Stimulated activated CD8-positive, alpha-beta memory T cell treated with anti-CD3 and anti-CD28 coated beads, Interleukin-15, amount 100 ng/mL, for 48 hours (primary cell): ENCODE measurements at places on chromosomes 11 and 22.

DNA sequence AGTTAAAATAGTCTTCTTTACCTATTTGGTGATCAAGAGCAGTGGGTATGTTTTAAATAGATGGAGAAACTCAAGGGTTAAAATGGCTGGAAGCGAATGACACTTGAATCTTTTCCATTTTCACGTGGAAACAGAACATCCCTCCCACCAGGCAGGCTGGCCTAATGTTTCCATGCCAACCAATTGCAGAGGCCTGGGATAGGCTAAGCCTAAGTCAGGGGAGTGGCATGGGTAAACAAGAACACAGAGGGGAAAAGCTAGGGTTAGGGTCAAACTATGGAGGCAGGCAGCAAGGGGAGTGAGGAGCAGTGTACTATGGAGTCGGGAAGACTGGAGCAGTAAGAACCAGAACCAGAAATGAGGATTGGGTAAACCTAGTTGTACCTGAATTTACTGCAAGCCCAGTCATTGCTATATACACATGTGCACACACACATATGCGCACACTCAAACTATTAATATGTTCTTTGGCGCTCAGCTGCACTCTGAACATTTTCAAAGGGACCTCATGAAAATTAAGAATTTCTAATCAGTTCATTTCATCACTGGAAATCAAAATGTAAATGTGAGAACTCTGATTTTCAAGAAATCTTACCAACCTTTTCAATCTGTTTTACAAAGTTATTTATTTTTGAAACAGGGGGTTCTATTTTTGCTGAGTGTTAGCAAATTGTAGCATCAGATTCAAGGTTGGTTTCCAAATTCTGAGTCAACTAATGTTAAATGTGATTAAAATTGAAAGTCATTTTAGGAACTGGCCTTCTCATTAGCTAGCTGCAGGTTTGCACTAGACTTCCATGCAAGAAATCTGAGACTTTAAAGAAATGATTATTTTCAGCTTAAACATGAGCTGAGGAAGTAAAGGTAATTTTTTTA, 327.0 kb upstream of the CCDC90B start:
- no peak for DNase-seq

DNA sequence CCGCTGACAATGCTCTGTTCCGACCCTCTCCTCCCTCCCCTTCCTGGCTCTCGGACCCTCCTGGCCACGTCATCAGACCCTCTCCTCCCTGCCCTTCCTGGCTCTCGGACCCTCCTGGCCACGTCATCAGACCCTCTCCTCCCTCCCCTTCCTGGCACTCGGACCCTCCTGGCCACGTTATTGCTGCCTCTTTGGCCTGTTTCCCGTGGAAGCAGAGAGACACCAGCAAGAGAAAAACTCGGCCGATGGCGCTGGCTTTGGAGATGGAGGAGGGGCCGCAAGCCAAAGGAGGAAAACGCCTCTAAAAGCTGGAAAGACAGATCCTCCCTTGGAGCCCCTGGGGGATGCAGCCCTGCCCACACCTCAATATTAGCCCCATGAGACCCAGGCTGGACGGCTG, 463.3 kb downstream of the BRD1 start:
- no peak for DNase-seq

- no peak for DNase-seq
Observed at GRCh38 chr11:60447846-60448245, 7.8 kb upstream of the MS4A1 start.

DNA sequence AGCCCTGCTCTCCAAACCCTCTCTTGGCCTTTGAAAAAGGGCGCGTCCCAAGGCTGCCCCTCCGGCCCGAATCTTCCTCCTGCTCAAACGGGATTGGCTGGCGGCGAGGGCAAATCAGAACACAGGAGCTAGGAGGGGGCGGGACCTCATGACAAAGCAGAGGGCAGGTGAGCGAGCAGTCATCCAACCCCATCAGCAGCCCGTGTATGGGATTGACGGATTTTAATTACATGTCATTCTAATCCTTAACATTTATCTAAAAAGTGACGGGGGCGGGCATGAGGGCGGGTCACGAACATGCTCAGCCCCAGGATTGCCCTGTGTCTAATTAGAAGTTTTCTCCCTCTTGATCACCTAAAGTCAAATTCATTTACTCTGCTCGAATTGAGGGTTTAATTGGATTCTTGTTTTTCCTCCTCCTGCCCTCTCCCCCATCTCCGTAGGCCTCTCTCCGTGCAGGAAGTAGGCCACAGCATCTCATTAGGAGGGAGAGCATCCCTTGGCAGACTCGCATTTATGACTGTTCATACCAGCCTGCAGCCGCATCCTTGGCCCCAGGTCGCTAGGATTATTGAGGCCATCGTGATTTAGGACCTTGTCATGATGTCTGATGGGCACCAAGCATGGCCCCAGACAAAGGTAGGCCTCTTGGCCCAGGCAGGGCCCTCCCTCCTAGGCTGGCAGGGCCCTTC, 147.1 kb downstream of the CHST1 start:
- DNase-seq = no peak

DNA sequence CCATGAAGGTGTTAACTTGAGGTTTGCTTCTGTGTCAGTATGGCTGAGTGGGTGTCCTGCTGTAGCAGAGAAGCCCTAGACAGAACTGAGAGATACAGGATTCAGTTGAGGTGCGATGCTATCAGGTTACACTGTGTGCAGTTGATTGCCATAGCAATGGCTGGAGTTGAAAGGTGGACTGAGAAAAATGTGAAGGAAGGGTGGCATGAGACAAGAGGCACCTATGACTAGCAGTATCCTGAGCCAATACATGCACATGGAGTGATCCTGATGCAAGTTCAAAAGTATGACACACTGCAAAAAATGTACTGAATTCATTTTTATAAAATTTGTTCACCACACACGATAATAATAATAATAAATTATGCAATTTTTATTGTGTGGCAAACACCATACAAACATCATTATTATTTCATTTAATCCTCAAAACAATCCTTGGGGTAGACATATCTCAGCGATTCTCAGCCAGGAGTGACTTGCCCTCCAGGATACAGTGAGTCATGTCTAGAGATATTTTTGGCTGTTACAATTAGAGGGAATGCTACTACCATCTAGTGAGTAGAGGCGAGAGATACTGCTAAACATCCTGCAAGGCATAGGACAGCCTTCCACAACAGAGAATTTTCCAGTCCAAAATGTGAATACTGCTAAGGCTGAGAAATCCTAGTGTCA, 3.9 kb upstream of the PIWIL4 start:
- no peak for DNase-seq

DNA sequence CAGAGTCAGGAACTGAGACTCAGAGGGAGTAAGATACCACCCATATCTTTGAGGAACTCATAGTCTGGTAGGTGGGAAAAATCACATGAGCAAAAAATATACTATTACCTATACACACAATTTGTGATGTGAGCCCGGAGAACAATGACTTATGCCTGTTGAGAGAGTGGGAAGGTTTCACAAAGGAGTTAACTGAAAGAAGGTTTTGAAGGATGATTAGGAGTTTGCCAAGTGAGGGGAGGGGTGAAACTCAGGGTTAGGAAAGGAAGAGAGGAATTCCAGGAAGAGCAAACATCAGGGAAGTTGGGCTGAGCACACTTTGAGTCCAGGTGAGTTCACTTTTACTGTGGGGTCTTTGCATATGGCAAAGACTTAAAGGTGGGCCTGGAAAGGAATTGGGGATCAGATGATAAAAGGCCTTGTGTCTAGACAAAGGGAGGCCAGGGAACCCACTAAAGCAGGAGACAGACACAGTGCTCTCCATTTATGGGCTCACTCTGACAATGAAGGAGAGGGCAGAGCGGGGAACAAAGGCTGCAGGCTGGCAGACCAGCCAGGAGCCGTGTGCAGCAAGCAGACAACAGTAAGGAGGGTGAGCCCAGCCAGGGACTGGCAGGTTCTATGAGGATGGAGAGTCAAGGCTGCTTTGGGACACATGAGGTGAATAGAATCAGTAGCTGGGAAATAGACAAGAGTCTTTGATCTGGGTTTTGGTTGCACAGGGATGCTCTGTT, 33.1 kb downstream of the TSPAN18 start:
- no peak for DNase-seq

- DNase-seq = no peak
Observed at GRCh38 chr11:44590769-44591168, 25.3 kb downstream of the CD82 start.

GRCh38 chr11:69485337-69486041, 4.0 kb downstream of the LINC01488 start:
- DNase-seq = no peak

- DNase-seq = no peak
Observed at GRCh38 chr22:29081517-29082236, 8.8 kb downstream of the KREMEN1 start.

DNA sequence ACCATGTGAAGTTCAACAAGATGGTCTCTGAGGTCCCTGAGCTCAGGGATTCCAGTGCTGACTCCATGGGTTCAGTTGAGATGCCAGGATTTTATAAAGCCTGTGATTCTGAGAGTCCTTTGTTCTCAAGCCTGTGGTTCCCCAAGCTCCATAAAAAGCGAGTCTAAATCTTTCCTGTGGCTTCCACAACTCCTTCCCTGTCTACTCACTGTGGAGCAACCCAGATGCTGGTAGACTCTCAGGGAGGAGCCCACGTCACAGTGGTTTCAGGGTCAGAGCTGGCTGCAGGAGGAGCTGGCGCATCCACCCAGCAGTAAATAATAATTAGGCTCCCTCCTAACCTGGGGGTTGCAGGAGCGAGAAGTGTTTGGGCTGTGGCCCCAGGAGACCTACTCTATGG, 2.0 kb upstream of the RELT start:
- DNase-seq = no peak

DNA sequence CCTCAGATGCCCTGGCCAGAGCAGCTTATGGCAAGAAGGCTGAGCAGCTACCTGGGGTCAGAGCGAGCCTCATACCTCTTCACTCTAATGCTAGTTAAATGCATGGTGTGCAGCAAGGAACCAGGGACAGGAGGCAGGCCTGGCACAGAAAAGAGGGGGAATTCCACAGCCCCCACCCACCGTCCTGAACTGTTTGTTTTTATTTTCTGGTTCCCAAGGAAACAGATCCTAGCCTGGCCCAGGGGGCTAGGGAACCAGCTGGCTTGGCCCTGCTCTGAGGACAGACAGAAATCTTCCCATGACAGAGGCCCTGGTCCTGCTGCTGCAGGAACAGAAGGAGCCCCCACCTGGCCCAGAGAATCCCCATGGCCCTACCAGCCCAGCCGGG, 40.4 kb downstream of the SLCO2B1 start:
- no peak for DNase-seq

DNA sequence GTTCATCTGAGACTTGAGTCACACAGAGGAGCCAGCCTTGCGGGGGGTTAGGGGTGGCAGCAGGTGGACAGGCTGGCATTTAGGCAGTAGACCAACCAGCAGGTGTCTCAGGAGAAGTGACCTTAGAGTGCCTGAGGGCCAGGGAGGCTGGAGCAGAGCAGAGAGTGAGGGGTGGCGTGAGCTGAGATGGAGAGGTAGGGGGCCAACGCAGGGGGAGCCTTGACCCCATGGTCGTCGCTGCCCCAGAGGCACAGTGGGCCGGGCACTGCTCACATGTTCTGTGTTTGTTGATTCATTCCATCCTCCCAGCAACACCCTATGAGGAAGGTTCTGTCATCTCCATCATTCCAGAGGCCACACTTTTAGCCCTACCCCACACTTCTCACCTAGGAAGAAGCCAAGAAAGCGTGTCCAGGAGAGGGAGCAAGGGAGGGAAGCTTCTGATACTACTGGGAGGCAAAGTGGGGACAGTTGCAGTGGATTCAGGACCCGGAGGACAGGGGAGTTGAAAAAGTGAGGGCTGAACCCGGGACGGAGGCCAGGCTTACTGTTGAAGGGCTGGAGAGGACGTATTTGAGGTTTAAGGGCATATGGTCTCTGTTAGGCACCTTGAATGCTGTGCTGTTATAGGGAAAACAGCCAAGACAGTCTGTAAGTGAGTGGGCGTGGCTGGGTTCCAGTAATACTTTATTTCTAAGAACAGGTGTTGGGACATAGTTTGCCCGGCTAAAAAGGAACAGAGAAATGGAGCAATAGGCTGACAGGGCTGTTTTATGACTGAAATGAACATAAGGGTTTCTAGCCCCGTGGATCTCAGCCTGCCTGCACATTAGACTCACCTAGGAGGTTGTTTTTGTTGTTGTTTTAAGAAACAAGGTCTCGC, 7.3 kb downstream of the SART1 start:
- DNase-seq = no peak

DNA sequence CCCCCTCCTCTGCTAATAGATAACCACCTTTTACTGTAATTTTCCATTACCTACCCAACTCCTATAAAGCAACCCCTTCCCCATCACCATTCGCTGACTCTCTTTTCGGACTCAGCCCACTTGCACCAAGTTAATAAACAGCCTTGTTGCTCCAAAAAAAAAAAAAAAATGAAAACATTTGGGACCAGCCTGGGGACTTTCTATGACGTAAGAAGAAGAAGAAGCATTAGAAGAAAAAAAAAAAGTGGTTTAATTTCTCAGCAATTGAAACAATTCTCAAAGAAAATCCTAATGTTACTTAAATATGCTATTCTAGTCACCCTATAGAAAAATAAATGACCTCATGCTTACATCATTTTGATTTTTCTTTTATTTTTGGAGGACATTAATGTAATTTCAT, 301.5 kb upstream of the ANO3 start:
- DNase-seq = no peak

DNA sequence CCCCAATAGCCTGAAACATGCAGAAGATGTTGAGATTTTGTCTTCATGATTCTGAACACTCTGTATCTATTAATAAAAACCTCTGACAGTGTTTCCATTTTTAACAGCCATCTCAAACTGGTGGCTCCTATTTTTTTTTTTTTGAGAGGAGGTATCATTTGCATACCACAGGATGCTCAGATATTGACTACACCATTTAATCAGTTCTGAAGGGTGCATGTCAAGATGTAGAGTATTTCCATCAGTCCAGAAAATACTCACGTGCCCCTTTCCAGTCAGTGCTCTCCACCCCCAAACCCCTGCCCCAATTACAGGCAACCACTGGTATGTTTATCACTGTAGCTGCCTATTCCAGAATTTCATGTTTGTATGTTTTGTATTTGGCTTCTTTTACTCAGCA, 85.3 kb upstream of the SORL1-AS1 start:
- DNase-seq = no peak

DNA sequence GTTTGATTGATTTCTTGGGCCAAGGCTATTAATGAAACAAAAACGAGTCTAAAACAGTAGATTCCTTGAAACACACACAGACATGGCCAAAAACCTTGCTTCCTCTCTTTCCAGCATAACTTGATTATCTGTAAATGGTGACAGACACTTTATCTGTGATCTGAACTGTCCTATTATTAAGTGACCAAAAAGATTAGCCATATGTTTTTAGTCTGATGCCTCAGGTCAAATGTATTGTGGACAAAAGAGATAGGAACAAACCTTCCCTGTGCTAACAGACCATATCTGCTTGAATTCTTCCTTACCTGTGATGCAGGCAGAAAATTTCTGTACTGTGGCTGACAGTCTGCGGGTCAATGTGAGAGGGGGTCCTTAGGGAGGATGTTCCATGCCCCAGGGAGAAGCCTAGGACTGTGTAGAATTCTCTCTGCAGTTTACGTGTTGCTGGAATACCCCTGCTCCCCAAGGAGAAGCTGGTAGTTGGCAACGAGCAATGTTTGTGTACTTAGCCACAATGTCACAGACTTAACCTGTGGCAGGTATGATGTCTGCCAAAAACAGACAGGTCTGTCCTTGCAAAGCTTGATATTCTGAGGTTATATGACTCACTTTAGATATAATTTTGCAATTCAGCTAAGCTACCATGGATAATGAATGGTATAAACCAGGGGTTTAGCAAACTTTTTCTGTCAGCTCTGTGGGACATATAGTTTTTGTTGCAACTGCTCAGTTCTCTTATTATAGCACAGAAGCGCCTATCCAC, 31.2 kb downstream of the C11orf71 start:
- DNase-seq = no peak
